Fibroblast of villous mesenchyme (primary cell): ENCODE measurements at places on chromosomes 1 and 21. TPM values are rescaled to one million over a fixed set of nuclear protein-coding genes. Genes with fewer than 3 reads are reported as not detected.
A peak's percentile ranks its signal among the peaks of the same experiment; 100 is the strongest.

- DNase-seq = peak; percentile 83
Observed at GRCh38 chr1:86380257-86380861, 15.8 kb downstream of the ODF2L start.

DNA sequence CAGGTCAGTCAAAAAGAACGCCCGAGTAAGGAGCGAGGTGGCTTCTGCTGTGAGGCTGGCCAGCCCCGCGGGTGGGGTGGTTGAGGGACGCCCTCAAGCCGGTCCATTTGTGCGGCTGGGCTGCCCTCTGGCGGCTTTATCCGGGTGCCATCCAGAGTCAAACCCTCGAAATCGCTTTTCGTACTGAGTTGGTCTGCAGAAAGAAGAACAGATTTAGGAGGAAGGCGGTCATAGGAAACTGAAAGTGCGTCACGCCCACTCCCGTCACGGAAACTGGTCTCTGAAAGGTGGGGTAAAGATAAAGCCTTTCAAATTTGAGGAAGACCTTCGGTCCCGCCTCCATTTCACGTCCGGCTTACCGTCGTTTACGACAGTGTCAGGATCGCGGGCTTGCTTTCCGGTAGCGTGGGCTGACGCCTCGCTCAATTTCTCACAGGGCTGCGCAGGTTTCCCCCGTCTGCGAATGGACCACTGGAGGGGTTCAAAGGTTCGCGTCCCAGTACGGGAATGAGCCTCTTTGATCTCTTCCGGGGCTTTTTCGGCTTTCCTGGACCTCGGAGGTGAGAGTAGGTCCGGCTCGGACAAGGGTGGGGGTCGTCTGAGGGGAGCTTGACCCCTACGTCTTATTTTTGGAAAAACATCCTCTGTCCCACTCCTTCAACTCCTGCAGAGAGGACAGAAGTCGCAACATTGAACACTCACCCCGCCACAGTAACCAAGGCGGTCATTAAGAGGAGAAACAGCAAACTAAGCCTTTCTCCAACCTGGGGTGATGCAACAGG is at the start of gene HAX1:
TSS of gene HAX1 (plus strand) at position 413 of the 782 bp plus-strand sequence. CDS start at position 508, 95 bp downstream.
- DNase-seq = peak; percentile 99

- DNase-seq = no peak
Observed at GRCh38 chr1:247437551-247438505, 20.1 kb downstream of the OR2B11 start.

Gene NBPF4
- under 0.01 TPM in 1 of 2 replicates, not detected in the other for total RNA-seq

DNA sequence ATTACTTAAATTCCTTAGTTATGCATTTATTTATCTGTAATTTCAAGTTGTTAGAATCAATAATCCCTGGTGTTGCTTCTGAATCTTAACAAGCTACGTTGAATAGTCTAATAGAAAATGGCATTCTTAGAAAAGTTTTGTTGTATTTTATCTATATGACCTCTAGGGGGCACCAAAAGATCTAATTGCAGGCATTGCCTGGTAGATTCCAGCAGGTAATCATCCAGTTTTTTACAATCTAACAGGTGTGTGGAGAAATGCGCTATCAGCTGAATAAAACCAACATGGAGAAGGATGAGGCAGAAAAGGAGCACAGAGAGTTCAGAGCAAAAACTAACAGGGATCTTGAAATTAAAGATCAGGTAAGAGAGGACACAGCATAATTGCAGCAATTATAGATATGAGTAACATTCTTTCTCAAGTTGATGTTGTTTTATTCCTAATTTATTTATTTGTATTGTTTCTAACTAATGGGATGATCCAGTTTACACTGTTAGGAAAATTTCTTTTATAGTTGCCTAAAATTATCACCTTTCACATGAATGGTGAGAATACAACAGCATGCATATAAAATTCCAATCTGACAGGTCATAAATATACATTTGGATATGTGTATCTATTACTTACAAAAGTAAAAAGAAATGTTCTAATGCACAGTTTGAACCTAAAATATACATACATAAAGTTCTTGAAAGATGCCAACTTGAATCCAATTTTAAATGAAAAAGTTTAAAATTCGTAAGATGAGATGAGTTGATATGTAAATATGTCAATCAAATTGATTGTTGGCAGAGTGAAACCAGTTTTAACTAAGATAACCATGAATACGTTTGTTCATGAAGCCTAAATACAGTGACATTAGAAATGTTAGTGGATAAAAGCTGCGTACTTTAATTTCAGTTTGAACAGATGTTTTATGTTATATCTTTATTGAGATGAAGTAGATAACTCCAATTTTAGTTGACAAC is 88.4 kb downstream of the SDCCAG8 start:
- peak; percentile 48 for DNase-seq

GRCh38 chr1:98749152-98749756 is 87.7 kb downstream of the SNX7 start:
- peak; percentile 18 for DNase-seq

Gene A3GALT2
- not detected in 2 replicates for total RNA-seq

GRCh38 chr1:37137601-37138000 is 103.3 kb upstream of the GRIK3 start:
- DNase-seq = no peak

- DNase-seq = no peak
Observed at GRCh38 chr1:179516976-179517705, 58.6 kb downstream of the NPHS2 start.

Gene RIPK4
- total RNA-seq = not detected in 2 replicates
